ENCODE measurements at places on chromosomes 16 and 17.

DNA sequence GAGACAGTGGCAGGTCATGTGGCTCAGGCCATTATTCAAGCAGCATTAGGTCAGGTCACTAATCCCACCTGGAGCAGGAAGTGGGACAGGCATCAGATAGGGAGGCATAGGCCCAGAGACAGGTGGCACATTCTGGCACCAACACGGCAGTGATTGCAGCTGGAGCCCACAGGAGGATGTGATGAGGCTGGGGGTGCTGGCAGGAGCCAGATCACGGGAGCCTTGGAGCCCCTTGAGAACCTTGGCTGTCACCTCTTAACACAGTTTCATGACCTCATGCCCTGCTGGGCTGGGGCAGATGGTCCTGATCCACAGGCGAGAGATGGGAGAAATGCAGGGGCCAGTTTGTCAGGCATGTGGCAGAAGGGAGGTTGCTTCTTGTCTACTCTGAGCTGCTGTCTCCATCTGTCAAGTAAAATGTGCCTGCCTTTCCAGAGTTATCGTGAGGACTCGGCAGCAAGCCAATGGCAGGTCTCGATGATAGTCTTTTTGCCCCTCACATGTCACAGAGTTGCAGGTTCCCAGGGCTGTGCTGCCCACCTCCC lies 109.6 kb downstream of the CLEC16A start:
- no peak for DNase-seq

- DNase-seq, result no peak
These were observed at the start of gene MOSMO for GRCh38 chr16:22007509-22008214. Gene MOSMO, plus strand, starts transcription at chr16:22008111. Its CDS starts 191 bp downstream, at chr16:22008302.

- no peak for DNase-seq
These were observed 1.0 kb downstream of the LYRM1 start for GRCh38 chr16:20901436-20902112.

DNA sequence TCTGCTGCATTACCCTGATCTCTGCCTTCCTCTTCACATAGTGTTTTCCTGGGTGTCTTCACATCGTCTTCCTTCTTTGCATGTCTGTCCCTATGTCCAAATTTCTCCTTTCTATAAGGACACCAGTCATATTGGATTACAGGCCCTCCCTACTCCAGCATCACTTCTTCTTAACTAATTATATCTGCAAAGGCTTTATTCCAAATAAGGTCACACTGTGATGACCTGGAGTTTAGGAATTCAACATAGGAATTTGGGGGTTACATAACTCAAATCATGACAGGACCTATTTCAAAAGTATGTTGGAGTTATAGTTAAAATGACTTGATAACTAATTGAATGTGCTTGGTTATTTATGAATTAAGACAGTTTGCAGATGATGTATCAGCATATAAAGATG lies 490.5 kb upstream of the ERCC4 start:
- DNase-seq, result no peak
